ENCODE measurements at places on chromosomes 1 and 21.

GRCh38 chr21:43190544-43190943 is 21.7 kb downstream of the CRYAA start:
- no peak for DNase-seq

DNA sequence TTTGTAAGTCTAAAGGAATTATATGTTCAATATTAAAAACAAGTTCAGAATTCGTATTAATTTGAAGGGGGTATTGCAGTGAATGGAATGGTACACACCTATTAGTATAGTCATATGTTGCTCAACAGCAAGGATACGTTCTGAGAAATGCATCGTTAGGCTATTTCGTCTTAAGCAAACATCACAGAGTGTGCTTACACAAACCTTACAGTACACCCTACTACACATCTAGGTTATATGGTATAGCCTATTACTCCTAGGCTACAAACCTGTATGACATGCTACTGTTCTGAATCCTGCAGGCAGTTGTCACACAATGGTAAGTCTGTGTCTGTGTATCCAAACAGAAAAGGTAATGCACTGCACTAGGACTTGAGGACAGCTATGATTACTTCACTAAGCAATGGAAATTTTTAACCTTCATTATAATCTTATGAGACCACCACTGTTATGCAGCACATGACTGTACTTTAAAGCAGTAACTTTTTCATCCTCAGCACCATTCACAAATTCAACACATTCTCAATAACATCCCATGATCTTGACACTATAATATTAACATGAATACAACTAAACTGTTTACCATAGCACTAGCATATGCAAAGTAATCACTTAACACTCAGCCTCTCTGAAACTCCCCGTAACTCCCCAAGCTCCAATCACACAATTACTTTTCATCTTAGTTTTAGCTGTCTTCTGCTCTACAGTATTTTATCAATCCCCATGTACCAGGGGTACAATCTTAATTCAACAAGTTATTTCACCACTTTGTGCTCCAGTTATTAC is 14.4 kb upstream of the PSMG1 start:
- no peak for DNase-seq

DNA sequence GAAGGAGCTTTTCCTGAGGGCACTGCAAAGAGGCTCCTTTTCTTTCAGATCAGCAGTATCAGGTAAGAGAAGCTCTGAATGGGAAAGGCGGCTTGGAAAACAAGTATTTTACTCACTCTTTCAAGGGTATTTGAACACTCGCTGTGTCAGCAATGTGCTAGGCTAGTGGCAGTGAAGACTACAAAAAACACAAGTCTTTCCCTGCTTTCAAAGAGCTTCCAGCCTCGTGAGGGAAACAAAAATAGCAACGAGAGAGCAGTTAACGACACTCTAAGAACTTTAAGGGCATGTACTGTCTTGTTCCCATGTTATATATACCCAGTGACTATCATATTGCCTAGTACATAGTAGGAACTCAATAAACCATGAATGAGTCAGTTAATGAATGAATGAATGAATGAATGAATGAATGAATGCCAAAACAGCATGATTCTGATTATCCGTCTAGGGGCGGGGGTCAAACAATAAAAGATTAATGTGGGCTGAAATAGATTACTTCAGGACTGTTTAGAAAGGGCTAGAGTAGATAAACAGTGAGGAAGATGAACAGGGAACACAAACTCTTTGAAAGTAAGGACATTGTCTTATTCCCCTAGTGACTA is 14.2 kb upstream of the MCOLN3 start:
- no peak for DNase-seq

GRCh38 chr1:171254859-171255258 is 6.6 kb downstream of the FMO1 start:
- DNase-seq, result no peak

DNA sequence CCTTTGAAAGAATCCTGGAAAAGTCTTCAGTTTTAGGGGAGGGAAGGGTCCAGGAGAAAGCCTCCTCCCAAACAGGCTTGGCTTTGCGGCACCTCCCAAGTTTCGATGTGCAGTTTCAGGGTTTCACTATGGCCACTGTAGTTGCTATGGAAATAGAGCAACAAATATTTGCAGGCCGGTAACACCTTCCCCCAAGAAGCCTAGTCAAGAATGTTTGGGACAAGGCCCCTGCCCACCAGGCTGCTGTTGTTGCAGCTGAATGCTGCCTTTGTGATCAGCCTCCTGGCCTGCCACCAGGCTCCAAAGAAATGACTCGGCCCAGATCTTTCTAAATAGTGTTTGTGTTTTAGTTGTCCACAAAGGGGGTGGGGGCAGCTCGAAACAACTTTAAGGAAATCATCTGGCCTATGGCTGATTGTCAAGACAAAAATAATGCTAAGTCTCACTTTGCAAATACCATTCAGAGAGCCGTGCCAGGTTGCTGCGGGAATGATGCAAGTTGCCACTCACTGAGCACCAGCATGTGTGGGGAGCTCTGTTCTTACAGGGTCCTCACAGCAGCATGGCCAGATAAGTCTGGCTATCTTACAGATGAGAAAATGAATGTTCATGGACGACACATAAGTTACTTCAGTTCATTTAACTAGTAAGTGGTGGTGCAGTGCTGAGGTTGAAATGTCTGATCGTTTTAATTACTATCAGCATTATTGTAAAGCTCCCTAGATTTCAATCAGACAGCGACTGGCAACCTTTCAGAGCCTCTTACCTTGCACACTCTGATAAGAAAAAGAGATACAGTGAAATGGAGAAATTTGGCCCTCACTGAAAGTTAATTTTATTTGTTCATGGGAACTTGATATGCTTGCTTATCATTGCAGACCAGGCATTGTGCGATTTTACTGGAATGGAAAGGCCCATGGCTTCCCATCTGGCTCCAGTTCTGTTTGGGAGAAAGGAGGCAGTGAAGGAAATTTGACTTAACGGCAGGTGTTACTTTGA is 91.2 kb upstream of the JUN start:
- DNase-seq, result no peak

GRCh38 chr1:105172788-105173187 is 1423.1 kb downstream of the AMY1C start:
- DNase-seq, result no peak

DNA sequence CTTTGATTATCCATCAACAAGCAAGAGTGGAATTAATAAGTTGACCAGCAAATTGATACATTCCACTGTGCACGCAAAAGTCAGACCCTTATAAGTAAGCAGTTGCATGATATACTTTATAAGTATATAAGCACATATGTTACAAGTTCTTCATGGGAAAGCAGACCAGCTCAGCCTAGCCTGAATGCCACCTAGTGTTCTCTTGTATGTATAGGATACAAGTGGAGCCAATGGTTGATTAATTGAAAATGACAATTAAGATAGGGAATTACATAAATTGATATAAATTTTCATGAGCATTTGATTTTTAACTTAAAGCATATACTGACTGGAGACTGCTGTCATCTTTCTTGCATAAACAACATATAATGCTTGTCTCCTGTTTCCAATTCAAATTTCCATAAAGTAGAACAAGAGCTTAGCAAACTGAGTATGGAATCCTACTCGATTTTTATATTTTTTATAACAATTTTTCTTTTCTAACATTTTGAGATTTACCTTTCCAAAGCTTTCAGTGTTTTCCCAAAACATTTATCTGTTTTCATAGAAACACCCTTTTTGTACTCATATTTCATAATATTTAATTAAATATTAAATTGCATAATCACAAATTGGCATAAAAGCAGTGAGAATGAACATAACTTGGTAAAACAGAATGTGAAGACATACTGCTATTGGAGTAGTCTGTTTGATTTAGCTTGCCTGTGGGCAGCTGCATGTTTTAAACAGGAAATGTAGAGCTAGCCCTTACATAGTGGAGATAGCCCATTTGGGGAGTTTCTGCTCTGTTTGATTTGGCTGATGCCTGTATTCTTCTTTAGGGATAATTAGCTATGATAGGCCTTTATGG is 62.8 kb downstream of the MAGI3 start:
- DNase-seq, result peak; percentile 35

DNA sequence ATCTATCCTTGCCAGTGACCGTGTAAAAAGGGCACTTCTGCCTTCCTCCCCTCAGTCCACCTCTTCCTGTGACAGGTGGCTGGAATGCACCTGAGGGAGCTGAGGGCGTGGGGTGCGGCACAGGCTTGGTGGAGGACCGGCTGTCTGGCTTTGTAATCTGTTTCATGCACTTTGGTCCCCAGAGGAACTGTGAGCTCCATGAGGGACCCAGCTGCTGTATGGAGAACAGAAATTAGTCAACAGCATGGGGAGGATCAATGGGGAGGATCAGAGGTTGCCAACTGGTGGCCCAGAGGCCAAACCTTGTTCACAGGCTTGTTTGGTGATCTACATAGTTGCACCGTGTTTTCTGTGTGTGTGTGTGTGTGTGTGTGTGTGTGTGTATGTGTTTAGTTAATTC is 19.0 kb upstream of the LUZP1 start:
- DNase-seq, result no peak

GRCh38 chr1:100774370-100774769 is 54.8 kb downstream of the VCAM1 start:
- DNase-seq, result no peak

DNA sequence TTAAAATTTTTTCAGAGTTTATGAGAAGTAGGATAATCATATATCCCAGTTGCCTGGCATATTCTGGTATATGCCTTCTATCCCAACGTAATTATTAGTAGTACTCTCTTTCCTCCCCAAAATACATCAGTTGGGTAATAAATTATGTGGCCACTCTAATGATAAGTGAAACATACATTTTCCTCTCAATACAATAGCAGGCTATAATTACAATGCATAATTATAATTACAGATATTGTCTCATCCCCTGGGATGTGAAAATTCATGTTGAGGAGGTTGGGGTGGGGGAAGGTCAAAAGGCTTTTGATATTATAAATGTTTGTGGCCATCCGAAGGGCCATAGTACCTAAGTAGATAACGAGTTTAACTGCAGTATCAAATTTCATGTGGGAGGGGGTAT is 277.1 kb downstream of the ST6GALNAC3 start:
- DNase-seq, result no peak

GRCh38 chr1:109627692-109628399 is 8.2 kb downstream of the AMPD2 start:
- DNase-seq, result no peak

DNA sequence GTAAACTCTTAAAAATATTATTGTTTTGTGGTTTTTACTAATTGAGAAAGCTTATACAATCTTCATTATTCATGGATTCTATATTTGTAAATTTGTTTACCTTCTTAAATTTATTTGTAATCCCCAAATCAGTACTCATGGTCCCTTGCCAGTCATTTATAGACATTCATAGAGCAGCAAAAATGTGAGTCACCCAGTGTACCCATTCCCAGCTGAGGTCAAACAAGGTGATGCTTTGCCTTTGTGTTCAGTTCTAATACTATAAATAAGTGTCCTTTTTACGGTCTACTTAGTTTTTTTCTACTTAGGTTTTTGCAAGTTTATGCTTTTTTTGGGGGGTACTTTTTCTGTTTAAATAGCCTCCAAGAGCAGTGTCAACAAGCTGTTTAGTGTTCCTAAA is 36.1 kb downstream of the SORT1 start:
- no peak for DNase-seq

All from NCI-H187 treated with DMSO at 0.1 percent for 48 hours (cell line).